Neuronal stem cell (in vitro differentiated cells): ENCODE measurements at places on chromosomes 7 and 10.

GRCh38 chr10:35641676-35642034 lies 441 bp downstream of the FZD8 start:
- H3K27me3 ChIP-seq: no peaks in the 10 kb centered on the region
- peak overlapping the region; percentile 76 for H3K27ac ChIP-seq
- peak overlapping the region; percentile 57 for H3K4me3 ChIP-seq
- DNase-seq: no peak

GRCh38 chr10:99709480-99710229 lies 22.3 kb downstream of the COX15 start:
- no peaks in the 10 kb centered on the region for H3K4me1 ChIP-seq
- H3K4me3 ChIP-seq: no peak overlapping the region
- H3K36me3 ChIP-seq: peaks cover 8% of the 10 kb centered on the region
- H3K27me3 ChIP-seq: no peaks in the 10 kb centered on the region
- H3K27ac ChIP-seq: no peak overlapping the region

DNA sequence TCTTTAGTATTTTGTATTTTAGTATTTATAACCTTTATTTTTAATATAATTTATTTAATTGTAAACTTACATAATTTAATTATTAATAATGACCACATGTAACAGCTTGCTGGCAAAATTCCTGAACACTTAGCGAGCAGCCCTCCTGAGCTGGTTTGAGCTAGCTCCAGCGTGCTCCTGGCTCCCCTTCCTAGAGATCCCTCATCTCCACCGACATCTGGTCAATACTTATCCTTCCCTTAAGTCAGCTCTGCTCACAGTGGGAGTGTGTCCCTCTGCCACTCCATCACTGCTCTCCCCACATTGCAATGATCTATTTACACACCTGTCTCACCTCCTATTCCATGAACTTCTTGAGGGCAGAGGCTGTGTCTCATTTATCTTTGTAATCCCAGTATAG lies 20.6 kb upstream of the TBXAS1 start:
- DNase-seq: no peak
- no peak overlapping the region for H3K4me3 ChIP-seq
- H3K4me1 ChIP-seq: peaks cover 2% of the 10 kb centered on the region
- no peak overlapping the region for H3K27ac ChIP-seq
- no peaks in the 10 kb centered on the region for H3K27me3 ChIP-seq

DNA sequence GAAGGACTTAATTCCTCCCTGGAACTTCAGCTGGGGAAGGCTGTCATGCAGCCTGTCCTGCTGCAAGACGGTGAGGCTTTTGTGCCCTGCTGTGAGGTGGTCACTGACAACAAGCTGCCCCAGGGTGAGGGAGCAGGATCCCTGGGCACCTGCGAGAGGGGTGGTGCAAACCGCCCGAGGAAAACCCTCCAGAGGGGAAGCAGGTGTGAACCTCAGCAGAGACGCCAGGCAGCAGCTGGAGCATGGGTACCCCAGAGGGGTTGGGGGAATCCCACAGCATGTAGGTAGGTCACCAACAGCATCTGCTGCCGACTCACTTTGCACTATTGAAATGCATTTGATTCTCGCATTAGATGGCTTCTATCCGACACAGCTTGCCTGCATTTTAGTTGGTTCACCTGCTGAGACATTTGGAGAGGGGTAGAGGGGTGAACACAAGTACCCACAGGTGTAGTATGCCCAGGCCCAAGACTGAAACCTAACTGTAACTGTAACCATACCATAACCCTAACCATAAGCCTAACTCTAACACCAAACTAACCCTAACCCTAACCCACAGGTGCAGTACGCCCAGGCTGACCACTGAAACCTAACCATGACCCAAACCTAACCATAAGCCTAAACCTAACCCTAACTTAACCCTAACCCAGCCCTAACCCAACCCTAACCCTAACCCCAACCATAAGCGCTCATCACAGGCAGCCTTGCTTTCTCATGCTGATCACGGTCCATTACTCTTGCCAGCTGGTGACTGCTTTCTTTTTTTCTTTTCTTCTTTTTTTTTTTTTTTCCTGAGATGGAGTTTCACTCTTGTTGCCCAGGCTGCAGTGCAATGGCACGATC lies 85.9 kb downstream of the ELFN1 start:
- H3K36me3 ChIP-seq: no peaks in the 10 kb centered on the region
- peaks cover 2% of the 10 kb centered on the region for H3K4me1 ChIP-seq
- no peak overlapping the region for H3K27ac ChIP-seq
- H3K4me3 ChIP-seq: no peak overlapping the region
- peaks cover 13% of the 10 kb centered on the region for H3K27me3 ChIP-seq
- DNase-seq: no peak

DNA sequence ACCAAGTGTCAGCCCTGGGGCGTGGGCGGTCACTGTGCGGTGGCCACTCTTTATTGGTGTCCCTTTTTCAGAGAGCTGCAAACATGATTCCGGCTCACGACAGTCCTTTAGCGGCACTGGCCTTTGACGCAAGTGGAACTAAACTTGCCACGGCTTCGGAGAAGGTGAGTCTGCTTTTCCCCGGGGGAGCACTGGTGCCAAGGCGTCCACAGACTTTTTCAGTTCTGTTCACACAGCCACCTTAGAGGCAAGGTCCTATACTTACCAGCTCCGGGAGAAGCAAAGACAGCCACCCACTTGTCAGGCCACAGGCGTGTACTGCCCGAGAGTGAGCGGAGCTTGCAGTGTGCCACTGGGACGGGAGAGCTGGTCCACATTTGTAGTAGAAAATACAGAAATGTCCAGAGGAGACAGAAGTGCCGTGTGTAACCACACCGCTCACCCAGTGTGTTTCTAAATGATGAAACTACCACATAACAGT lies 27.9 kb downstream of the WIPI2 start:
- no peak overlapping the region for H3K4me3 ChIP-seq
- H3K27me3 ChIP-seq: no peaks in the 10 kb centered on the region
- no peak for DNase-seq
- H3K4me1 ChIP-seq: peaks cover 8% of the 10 kb centered on the region

DNA sequence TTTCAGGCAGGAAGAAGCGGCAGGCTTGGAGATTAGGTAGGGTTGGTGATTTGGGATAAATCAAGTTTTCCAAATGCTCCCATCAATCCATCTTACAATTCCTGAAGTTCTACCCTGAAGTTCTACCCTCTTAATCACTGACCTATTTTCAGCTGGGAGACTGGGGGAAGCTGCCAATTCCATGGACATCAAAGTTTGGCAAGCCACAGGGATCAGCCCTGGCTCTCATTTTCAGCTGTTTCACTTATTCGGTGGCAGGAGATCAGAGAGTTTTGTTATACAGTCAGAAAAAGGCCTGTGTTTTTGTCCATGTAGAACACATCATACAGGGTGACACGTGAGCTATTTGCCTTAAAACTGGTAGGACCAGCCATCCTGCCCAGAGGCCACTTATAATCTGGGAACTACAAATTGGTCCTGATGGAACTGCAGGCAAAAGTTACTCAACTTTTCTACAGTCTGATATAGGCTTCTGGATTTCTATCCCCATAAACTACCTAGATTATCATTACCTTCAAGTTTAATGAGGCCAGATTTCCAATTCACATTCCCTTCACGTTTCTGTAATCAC lies 112.9 kb upstream of the ZNF746 start:
- H3K4me3 ChIP-seq: no peak overlapping the region
- H3K36me3 ChIP-seq: peaks cover 95% of the 10 kb centered on the region
- no peaks in the 10 kb centered on the region for H3K4me1 ChIP-seq
- no peak for DNase-seq
- no peak overlapping the region for H3K27ac ChIP-seq

DNA sequence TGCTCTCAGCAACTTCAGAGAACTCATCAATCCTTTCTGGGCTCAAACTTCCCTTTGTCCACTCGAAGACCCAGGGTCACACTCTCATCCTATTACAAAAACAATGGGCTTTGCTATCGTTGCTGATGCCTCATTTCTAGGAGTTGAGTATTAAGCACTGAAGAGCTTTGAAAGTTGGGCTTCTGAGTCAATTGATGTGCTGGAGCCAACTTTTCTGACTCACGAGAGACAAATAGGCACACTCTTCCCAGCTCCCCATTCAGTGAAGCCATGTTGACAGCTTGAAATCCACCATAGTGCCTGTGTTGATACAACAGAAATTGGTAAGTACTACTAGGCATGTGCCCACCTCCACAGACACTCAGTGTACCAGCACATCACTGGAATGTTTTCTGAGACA lies 97.5 kb upstream of the PRSS58 start:
- H3K4me1 ChIP-seq: no peaks in the 10 kb centered on the region
- no peak overlapping the region for H3K27ac ChIP-seq
- no peak for DNase-seq
- no peak overlapping the region for H3K4me3 ChIP-seq
- no peaks in the 10 kb centered on the region for H3K27me3 ChIP-seq
- no peaks in the 10 kb centered on the region for H3K36me3 ChIP-seq

GRCh38 chr10:112352044-112352443 lies 21.9 kb upstream of the ACSL5 start:
- H3K27me3 ChIP-seq: no peaks in the 10 kb centered on the region
- H3K4me1 ChIP-seq: peaks cover 4% of the 10 kb centered on the region
- H3K4me3 ChIP-seq: no peak overlapping the region
- H3K36me3 ChIP-seq: no peaks in the 10 kb centered on the region
- no peak for DNase-seq

- no peak for DNase-seq
- H3K4me3 ChIP-seq: no peak overlapping the region
- H3K27me3 ChIP-seq: no peaks in the 10 kb centered on the region
- no peak overlapping the region for H3K27ac ChIP-seq
- H3K4me1 ChIP-seq: no peaks in the 10 kb centered on the region
Measured at GRCh38 chr7:33040803-33041516, 21.6 kb downstream of the NT5C3A start.

- no peak overlapping the region for H3K27ac ChIP-seq
- H3K4me1 ChIP-seq: no peaks in the 10 kb centered on the region
- peak overlapping the region; percentile 49 for H3K4me3 ChIP-seq
- H3K27me3 ChIP-seq: no peaks in the 10 kb centered on the region
Measured at GRCh38 chr7:47281966-47282643, 299.8 kb downstream of the TNS3 start.

DNA sequence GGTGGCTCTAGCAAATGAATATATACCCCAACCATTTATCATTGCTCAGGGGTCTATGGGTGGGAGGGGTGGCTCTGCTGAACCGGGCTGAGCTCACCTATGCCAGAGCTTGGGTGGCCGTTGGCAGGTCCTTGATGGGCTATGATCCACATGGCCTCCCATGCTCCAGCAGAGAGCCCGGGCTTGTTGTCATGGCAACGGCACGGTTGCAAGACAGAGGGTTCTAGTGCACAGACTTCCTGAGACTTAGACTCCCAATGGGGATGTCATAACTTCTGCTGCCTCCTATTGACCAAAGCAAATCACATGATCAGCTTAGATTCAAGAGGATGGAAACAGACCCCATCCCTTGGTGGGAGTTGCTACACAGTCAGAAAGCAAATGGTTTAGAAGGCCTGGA lies 36.4 kb upstream of the CARD11 start:
- peaks cover 1% of the 10 kb centered on the region for H3K27me3 ChIP-seq
- no peak overlapping the region for H3K27ac ChIP-seq
- no peaks in the 10 kb centered on the region for H3K36me3 ChIP-seq
- H3K4me3 ChIP-seq: no peak overlapping the region
- no peak for DNase-seq
- no peaks in the 10 kb centered on the region for H3K4me1 ChIP-seq

DNA sequence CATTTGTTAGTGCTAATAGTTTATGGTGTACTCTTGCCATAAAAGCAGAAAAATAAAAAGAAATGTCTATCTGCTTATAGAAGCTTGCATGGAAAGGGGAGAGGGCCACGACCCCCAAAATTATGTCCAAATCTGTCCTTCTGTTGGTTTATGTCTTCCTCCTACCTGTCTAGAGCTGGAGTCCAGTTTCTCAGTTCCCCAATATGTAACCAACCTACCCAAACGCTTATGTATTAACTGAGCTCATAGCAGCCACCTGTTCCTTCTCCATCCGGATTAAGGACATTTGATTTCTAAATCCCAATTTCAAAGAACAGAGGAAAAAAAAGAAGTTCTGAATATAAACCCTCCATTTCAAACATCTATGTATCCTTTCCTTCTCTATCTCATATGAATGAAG lies 30.3 kb upstream of the TPK1 start:
- no peaks in the 10 kb centered on the region for H3K27me3 ChIP-seq
- no peaks in the 10 kb centered on the region for H3K36me3 ChIP-seq
- no peak for DNase-seq
- no peak overlapping the region for H3K4me3 ChIP-seq
- no peaks in the 10 kb centered on the region for H3K4me1 ChIP-seq
- H3K27ac ChIP-seq: no peak overlapping the region

GRCh38 chr7:33918438-33919143 lies 13.3 kb downstream of the BMPER start:
- DNase-seq: no peak
- no peaks in the 10 kb centered on the region for H3K36me3 ChIP-seq
- no peaks in the 10 kb centered on the region for H3K4me1 ChIP-seq
- no peak overlapping the region for H3K27ac ChIP-seq

GRCh38 chr10:24427678-24428409 lies 218.9 kb downstream of the KIAA1217 start:
- no peak for DNase-seq
- H3K27ac ChIP-seq: no peak overlapping the region
- no peaks in the 10 kb centered on the region for H3K4me1 ChIP-seq
- no peaks in the 10 kb centered on the region for H3K36me3 ChIP-seq
- no peaks in the 10 kb centered on the region for H3K27me3 ChIP-seq
- H3K4me3 ChIP-seq: no peak overlapping the region

GRCh38 chr7:87223666-87224065 lies 4.1 kb upstream of the TMEM243 start:
- DNase-seq: no peak
- H3K4me3 ChIP-seq: no peak overlapping the region
- no peaks in the 10 kb centered on the region for H3K36me3 ChIP-seq
- peaks cover 5% of the 10 kb centered on the region for H3K4me1 ChIP-seq
- H3K27me3 ChIP-seq: peaks cover 59% of the 10 kb centered on the region

DNA sequence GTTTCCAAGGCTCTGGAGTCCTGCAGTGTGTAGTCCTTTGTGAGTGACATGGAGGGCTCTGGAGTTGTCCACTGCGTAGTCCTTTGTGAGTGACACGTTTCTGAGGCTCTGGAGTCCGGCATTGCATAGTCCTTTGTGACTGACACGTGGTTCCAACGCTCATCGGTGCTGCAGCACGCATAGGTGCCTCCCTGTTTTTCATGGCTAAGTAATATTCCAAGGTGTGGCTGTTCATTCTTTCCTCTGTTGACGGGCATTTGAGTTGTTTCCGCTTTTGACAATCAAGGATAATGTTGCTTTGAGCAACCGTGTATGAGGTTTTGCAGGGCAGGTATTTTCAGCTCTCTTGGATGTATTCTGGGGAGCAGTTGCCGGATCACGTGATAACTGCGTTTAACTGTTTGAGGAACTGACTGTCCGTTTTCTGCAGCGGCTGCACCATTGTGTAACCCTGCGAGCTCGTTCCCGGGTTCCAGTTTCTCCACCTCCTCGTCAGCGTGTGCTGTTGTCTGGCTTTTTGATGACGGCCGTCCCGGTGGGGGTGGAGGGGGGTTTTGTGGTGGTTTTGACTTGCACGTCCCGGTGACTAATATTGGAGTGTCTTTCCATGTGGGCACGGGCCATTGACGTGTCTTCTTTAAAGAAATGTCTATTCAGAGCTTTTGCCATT lies 21.1 kb downstream of the FAM20C start:
- no peaks in the 10 kb centered on the region for H3K36me3 ChIP-seq
- H3K4me3 ChIP-seq: no peak overlapping the region
- no peak overlapping the region for H3K27ac ChIP-seq
- no peaks in the 10 kb centered on the region for H3K27me3 ChIP-seq
